Naive B cell (primary cell): ENCODE measurements at places on chromosomes 16 and 17. TPM values are rescaled to one million over a fixed set of nuclear protein-coding genes. Genes with fewer than 3 reads are reported as not detected.

The C16orf96 gene
- 0.11 TPM for polyA plus RNA-seq

The CCDC78 gene
- not detected for polyA plus RNA-seq

The CA4 gene
- polyA plus RNA-seq, result not detected

The KRTAP4-3 gene
- polyA plus RNA-seq, result not detected

The EXOC3L1 gene
- polyA plus RNA-seq, result not detected

The GJC1 gene
- not detected for polyA plus RNA-seq

The CLEC19A gene
- not detected for polyA plus RNA-seq

The FOXC2 gene
- polyA plus RNA-seq, result not detected

The ZFP3 gene
- polyA plus RNA-seq, result 1.9 TPM

The TPSD1 gene
- not detected for polyA plus RNA-seq

The HP gene
- not detected for polyA plus RNA-seq

The TTLL6 gene
- not detected for polyA plus RNA-seq

The CLEC3A gene
- polyA plus RNA-seq, result not detected

The PPP1R27 gene
- polyA plus RNA-seq, result not detected

The TUBB3 gene
- 0.99 TPM for polyA plus RNA-seq

The TMEM238L gene
- polyA plus RNA-seq, result not detected

The ADAP2 gene
- 3.1 TPM for polyA plus RNA-seq

The SPNS3 gene
- 0.36 TPM for polyA plus RNA-seq

The HIGD1B gene
- polyA plus RNA-seq, result not detected

The MT1G gene
- polyA plus RNA-seq, result not detected

The SLC52A1 gene
- polyA plus RNA-seq, result not detected

The USP22 gene
- polyA plus RNA-seq, result 50.9 TPM

The RAC3 gene
- polyA plus RNA-seq, result not detected

The SEPTIN12 gene
- not detected for polyA plus RNA-seq

The WFDC1 gene
- not detected for polyA plus RNA-seq

The USP43 gene
- polyA plus RNA-seq, result not detected

The WSCD1 gene
- not detected for polyA plus RNA-seq

The DNAAF8 gene
- polyA plus RNA-seq, result 0.36 TPM

The UMOD gene
- not detected for polyA plus RNA-seq

The DPEP3 gene
- 0.45 TPM for polyA plus RNA-seq

The ABCA9 gene
- not detected for polyA plus RNA-seq

The CHST5 gene
- polyA plus RNA-seq, result not detected

The CAMKK1 gene
- 0.69 TPM for polyA plus RNA-seq

The TBX6 gene
- 0.38 TPM for polyA plus RNA-seq
